SK-N-SH (cell line): ENCODE measurements at places on chromosomes 6 and 20.

- no peak for DNase-seq
Observed at GRCh38 chr6:21039926-21040325, 505.7 kb downstream of the CDKAL1 start.

GRCh38 chr20:39829661-39830060, 859.4 kb downstream of the MAFB start:
- no peak for DNase-seq

GRCh38 chr6:123715006-123715863, 78.5 kb upstream of the TRDN start:
- peak; percentile 10 for DNase-seq

DNA sequence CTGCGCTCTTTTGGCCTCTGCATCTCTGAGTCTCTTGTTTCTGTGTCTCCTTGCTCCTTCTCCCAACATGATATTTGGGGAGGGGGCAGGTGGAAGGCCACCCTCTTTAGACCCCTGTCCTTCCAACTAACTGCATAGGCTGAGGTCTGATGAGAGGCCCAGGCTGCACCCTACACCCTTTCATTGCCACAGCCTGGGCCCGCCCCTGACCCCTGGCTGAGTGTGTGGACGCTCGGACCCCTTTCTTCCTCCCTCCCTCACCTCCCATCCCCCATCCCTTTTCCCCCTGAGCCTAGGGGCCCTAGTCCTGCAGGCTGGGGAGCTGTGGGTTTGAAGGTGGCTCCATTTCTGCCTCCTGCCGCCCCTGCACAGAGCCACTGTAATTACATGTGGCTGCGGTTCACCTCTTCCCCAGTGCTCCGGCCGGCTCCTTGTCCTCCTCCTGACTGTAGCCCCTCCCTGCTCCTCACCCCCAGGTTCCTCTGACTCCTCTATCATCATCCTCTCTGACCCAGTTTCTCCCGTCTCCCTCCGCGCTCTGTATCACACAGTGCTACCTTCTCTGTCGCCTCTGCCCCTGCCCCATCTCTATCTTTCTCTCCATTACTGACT, 6.8 kb downstream of the MDFI start:
- DNase-seq = no peak

- no peak for DNase-seq
Observed at GRCh38 chr20:44412402-44413144, 57.1 kb downstream of the HNF4A start.

DNA sequence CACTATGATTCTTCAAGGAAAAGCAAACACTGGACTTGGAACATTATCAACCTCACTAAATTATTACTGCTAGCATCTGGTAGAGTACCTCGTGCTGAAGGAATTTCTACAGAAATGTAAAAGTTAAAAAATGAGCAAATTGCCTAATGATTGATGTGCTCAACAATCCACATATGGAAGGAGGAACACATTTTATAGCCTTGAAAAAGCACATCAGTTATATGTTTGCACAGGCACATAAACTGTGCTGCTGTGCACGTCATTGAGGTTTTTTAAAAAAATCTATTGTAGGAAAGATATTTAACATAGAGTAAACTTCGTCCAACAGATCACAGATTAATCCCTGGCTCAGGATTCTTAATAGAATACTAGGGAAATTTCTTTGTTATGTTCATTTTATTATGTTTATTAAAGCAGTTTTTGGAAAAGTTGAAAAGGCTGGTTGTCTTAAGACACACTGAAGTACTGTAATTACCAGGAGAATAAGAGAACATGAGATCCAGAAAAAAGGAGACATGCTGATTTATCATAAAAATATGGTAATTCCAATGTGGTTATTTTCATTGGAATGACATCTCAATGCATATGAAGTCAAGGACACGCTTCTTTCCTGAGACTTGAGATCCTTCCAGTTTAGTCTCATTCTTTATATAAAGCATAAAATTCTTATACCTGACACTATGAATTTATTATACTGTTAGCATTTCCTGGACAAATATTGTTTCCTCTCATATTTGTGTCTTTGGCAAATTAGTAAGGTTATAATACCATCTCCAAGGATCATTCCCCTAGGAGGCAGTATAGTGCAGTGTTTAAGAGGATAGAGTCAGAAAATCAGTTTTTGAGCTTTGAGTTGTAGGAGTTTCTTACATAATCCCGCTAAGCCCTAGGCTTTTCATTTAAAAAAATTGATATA, 511.1 kb downstream of the TENT5A start:
- peak; percentile 23 for DNase-seq

DNA sequence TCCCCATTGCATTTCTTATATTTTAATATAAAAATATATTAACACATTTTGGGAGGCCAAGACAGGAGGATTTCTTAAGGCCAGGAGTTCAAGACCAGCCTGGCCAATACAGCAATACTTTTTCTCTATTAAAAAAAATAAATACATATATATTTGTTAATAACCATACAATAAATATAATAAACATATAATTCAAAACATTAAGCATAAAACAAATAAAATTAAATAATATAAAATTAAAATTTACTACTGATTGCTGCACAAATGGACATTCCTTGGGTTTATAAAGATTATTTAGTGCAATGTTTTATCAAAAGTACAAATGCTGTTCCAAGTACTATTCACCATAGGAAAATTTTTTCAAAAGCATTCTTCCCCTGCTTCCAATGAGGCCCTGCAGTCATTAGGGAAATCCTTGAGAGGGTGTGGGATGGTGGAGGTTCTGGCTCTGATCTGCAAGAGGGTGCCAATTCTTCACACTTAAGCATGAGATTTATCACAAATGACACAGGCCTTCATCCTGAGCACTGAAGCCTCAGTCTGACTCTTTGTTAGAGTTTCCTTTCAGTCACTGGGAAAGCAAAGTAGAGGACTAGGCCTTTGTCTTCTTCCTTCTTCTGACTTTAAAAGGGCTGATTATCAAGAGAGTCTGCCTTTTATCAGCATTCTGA, 596.7 kb downstream of the EPM2A start:
- no peak for DNase-seq

DNA sequence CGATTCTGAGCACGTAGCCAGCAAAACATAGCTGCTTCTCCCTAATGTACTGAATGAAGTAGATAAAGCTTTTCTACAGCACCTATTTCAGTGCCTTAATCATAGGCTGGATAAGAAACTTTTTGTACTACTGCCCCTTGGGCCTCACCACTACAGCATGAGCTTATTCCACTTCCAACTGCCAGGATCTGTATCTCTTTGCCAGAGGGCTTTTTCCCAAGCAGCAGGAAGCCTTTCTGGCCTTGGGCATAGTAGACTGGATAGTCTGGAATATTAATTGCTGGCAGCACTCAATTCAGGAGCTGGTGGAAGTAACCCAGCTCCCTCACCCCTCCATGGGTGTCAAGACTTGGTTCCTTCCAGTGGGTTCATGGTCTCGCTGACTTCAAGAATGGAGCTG, 43.6 kb downstream of the ANKEF1 start:
- no peak for DNase-seq
